ENCODE measurements at places on chromosomes 5 and 9.

- DNase-seq = peak; percentile 58
These were observed 6.7 kb downstream of the NRARP start for GRCh38 chr9:137295238-137295811.

DNA sequence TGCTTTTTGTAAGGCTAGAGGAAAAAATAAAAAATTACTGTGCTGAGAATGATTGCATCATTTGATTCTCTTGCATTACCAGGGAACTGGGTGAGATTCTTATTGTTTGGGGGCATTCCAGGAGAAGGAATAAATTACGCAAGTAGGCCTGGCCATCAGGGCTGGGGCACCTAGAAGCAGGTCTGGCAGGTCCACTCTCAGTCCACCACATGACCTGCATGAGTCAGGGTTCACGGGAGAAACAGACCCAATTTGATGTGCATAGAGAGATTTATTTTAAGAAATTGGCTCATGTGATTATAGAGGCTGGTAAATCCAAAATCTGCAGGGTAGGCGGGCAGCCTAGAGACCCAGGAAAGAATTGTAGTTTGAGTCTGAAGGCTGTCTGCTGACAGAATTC, 59.6 kb downstream of the ZNF622 start:
- no peak for DNase-seq

GRCh38 chr9:133167769-133168168, 4.1 kb upstream of the GBGT1 start:
- DNase-seq = no peak

GRCh38 chr5:33257807-33258429, 182.8 kb upstream of the TARS1 start:
- no peak for DNase-seq

DNA sequence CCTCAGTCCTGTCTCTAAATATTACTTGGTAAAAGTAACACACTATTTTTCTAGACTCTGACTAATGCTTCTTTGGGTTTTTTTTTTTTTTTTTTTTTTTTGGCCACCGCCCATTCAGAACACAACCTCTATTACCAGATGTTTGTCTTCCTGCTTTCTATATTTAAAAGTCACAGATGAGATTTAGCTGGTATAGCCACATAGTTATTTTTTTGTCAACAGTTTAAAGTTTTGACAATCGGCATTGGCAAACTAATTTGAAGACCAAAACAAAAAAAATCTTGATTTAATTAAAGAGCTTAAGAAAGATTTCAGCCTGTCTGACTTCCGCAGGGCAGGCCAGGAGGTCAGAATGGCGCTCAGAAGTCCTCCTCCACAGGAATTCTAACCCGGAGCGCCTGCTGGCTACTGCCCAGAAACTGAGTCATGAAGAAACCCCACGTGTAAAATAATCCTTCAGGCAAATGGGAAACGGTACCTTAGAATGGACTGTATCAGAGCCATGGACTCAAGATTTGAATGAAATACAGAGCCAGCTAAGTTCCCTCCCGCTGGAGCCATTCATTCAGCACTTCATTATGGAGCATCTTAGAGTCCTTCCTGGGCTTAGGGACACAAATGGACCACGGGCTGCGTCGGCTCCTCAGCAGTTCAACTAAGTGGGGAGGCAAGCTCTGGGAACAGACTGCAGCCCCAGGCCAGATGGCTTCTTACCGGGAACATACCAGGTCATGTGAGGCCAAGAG, 55.6 kb downstream of the PTPDC1 start:
- no peak for DNase-seq

- DNase-seq = peak; percentile 13
These were observed 505 bp downstream of the RPS14 start for GRCh38 chr5:150448952-150449516.

GRCh38 chr5:146516151-146516475, at the start of gene GPR151:
GPR151 (minus strand) TSS chr5:146516190; CDS start chr5:146516113, 77 bp downstream.
- no peak for DNase-seq

DNA sequence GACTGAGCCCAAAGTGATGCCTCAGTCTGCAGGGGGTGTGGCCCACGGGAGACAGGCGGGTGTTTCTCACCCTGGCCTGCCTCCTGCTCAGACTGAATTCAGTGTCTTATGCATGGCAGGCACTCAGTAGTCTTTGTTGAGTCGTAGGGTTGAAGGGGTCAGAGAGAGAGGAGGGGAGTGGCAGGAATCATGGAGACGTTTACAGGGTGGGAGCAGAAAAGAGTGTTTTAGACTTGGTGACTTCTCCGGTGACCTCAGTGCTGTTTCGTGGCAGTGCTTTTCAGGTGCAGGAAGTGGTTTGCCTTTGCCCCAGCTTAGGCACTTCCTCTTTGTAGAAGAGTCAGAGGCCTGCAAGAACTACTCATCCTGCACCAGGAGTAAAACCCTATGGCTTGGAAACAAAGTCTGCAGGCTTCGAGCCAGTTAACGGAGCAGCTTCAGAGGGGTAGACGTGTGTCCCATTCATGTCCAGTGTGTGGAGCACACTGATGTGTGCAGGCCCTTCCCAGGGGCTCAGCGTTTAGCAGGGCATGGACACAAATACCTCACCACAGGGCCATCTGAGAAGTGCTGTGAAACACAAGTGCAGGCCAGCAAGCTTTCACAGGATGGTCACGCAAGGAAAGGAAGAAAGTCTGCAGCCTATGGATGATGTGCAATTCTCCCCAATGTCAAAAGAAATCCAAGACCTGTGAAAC, 24.5 kb upstream of the SEMA4D start:
- peak; percentile 83 for DNase-seq

- no peak for DNase-seq
These were observed 63.1 kb upstream of the CDK5RAP2 start for GRCh38 chr9:120643061-120643460.

DNA sequence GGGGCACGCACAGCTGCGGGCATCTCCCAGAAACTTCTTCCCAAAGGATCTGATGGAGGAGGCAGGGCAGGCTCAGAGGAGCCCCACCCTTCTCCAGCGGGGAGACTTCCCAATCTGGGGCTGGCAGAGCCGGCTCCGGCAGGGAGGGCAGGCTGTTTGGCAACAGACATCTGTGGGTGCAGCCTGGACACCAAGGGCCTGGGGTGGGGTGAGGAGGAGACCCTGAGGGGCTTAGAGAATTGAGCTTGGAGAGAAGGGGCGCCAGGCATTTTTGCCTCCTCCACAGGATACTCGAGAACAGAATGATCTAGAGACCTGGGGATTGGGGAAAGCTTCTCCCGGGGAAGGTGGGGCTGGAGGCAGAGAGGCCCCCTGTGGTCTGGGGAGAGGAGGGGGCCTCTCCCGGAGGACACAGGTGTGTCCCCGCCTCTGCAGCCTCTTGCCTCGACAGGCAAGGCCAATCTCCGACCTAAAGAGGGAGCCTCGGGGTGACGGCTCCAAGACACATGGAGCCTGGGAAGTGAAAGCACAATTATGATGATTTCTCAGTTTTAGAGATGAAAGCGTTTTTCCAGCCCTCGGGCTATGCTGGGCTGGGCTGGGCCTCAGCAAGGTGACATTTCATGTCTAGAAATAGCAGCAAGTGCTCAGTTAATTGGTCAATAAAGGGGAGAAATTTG, 8.4 kb downstream of the LHX3 start:
- no peak for DNase-seq

DNA sequence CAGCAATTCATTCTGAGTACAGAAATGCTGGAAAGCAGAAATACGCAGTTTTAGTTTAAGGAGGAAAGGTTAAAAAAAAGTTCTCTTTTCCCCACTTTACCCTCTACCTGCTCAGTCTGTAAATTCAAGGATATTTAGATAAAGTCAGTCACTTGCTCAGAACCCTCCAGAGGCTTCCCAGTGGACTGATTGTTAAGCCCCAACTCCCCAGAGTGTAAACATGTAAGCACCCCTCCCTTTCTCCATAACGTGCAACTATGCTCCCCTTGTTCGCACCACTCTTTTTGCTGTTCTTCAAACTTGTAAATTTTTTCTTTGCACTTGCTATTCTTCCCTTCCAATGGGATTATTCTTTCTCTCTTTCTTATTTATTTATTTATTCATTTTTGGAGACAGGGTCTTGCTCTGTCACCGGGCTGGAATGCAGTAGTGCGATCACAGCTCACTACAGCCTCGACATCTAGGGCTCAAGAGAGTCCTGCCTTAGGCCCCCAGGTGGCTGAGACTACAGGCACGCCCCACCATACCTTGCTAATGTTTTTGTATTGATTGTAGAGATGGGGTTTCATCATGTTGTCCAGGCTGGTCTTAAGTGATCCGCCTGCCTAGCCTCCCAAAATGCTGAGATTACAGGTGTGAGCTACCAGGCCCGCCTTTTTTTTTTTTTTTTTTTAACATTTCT, 32.5 kb upstream of the ERBIN start:
- DNase-seq = no peak

GRCh38 chr9:35549441-35549840, 55.6 kb upstream of the TESK1 start:
- no peak for DNase-seq

- DNase-seq = no peak
These were observed 11.0 kb downstream of the FABP6 start for GRCh38 chr5:160240350-160240749.

- DNase-seq = peak; percentile 61
These were observed 41.0 kb downstream of the ESM1 start for GRCh38 chr5:54944364-54944763.

- no peak for DNase-seq
These were observed 69.7 kb downstream of the SH3GL2 start for GRCh38 chr9:17648516-17648915.

DNA sequence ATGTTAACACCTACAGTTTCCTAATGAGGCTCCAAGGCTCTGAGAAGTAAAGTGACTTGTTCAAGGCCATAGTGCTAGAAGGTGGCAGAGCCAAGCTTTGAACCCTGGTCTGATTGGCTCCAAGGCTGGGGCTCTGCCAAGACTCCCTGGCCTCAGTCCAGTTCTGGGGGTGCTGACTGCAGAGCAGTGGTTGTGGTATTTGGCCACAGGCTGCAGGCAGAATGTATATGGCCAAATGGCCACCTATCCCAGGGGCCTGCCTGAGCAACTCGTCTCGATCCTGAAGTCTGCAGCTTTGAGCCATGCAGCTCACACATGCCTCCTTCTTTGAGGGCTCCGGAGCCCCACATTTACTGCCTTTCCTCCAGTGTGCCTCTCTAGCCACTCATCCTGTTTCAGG, 9.7 kb upstream of the NEK6 start:
- no peak for DNase-seq

DNA sequence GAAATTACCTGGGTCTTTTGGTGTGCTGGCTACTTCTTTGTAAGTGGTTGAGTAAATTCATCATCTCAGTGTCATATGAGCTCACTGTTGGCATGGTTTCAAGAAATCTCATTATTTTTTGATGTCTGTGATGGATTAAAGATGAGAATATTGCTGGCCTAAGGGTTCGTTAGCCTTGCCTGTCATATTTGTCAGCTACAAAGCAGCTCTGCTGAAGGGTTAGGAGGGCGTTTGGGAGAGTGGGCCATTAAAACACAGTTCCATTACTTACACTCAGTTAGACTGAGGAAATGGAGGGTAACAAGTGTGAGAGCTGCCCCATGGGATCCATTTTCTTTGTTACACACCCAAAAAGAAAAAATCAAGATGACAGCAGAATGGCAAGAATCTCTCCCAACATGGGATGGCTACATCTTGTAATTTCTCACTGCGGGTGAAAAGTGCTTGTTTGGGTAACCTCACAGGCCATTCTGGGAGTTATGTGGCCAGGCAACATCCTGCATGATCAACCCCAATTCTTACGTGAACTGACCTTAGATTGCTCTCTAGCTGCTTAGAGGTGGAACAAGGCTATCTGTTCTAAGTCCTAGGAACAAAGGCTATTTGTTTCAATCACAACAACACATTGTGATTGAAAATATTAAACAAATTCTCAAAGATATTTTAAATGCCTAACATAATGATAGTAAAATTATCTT, 609.5 kb upstream of the RGMB start:
- no peak for DNase-seq

- DNase-seq = no peak
These were observed 95.0 kb downstream of the PCSK1 start for GRCh38 chr5:96338091-96338490.

DNA sequence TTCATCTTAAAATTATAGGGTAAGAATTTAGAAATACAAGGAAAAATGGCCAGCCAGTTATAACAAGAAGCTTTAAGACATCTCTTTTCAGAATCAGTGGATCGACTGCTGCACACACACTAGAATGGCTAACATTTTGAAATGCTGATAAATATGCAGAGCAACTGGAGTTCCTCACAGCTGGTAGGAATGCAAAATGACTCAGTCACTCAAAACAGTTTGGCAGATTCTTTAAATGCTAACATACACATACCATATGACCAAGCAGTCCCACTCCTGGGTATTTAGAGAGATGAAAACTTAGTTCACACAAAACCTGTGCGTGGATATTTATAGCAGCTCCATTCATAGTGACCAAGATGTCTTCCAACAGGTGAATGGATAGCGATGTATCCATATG, 23.2 kb upstream of the PSAT1 start:
- no peak for DNase-seq

DNA sequence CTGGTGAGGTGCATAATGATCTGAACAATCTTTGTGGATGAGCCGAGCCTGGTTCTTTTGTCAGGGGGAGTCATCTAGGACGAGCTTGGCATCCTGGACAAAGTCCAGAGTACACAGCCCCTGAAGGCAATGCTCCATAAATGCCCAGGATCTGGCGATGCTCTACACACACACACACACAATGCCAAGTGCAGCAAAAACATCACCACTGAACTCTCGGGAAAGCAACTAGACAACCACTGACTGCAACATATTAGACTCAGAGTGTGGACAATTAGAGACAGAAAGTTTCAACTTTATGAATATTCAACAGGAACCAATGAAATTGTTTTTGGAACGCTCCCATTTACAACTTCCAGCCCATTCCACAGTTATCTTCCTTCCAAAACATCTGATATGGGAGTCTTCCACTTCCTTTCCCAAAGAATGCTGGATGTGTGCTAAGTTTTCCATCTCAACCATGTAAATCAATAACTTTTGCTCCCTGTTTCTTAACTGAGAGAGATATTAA, 227.6 kb upstream of the ANKRD55 start:
- no peak for DNase-seq

DNA sequence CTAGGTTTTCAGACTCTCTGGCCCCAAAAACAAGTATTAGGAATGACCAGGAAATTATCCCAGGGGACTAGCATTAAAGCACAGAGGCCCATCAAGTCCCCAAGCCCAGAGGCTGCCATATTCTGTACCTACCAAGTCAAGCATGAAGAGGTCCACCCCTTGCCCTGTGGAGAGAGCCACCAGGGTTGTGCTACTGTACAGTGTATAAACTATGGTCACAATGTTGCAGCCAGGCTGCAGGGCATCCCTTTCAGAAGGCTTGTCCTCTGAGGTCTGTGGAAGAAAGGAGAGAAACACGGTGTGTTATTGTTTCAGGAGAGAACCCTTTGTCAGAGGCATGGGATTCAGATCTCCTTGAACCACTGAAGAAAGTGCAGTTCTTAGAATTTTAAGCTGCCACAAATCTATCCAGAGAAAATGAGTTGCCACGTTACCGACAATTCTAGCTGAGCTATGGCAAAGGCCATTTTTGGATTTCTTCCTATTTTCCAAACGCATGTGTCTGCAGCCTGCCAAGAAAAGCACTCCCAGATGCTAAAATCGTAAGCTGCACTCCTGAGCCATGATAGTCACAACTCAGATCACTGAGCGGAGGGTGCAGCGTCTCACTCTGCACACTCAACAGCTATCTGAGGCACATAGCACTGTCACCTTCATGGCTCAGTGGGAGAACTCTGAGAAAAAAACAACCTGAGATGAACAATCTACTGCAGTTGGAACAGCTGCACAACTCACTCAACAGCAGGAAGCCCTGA, 45.5 kb upstream of the SPATA31E1 start:
- no peak for DNase-seq

- no peak for DNase-seq
These were observed 602.4 kb upstream of the CLINT1 start for GRCh38 chr5:158461240-158461854.

- DNase-seq = no peak
These were observed 40.2 kb upstream of the ZNF354A start for GRCh38 chr5:178770621-178771020.

GRCh38 chr5:95087816-95088317, 197.0 kb downstream of the MCTP1 start:
- no peak for DNase-seq

Measured in CD4-positive, alpha-beta T cell treated with Interleukin-6 for 4 hours (primary cell).